ENCODE measurements at places on chromosomes 1 and 21.

DNA sequence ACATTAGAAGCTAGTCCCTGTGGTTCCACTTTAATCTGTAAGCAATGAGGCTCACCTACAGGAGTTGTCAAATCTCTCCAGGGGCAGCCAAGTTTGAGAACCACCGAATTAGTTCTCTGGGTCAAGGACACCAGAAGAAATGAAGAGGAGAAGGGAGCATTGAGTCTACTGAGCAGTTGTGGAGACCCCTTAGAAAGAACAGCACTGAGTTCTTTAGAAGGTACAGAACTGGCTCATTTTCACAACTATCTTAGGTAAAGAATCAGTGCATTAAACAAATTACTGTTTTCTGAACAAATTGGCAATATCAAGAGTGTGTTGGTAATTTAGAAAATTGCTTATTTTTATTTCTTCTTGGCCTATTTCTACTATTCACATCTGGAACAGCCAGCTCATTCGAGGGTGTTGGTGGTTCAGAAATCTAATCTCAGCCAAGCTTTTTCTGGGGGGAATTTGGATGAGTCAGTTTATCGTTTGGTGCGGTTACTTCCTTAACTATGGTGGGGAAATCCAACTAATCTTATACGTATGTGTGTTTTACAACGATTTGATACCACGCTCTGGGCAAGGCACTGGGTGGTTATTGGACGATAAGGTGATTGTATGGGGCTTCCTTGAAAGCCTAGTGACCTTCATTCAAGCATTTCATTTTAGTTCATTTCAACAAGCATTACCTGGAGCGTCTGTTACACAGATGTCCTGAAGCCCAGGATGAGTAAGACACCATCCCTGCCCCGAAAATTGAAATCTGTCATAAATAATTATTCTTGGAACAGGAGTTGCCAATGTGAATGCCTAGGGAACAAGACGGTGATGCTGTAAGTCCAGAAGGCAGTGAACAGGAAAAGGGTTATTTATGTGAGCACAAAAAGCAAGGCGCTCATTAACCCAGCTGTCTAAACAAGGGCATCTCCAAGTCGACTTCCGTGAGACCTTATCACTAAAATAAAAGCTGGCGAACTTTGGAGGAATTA lies 52.0 kb upstream of the TMPRSS2 start:
- no peak for DNase-seq

DNA sequence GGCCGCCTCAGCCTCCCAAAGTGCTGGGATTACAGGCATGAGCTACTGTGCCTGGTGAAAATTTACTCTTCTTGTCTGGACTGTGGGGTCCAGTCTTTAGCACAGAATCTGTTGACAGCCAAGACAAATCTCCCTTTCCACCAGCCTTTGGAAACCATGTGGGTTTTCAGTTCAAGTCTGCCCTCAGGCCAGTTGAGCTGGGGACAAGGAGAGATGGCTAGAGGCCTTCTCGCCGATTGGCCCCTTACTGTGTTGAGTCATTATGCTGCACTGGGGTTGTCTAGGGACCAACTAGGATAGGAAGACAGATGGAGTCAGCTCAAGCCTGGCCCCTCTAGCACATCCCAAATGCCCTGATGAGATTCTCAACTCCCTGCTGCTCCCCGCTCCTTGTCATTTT lies 8.6 kb upstream of the NKAIN1 start:
- DNase-seq: no peak

DNA sequence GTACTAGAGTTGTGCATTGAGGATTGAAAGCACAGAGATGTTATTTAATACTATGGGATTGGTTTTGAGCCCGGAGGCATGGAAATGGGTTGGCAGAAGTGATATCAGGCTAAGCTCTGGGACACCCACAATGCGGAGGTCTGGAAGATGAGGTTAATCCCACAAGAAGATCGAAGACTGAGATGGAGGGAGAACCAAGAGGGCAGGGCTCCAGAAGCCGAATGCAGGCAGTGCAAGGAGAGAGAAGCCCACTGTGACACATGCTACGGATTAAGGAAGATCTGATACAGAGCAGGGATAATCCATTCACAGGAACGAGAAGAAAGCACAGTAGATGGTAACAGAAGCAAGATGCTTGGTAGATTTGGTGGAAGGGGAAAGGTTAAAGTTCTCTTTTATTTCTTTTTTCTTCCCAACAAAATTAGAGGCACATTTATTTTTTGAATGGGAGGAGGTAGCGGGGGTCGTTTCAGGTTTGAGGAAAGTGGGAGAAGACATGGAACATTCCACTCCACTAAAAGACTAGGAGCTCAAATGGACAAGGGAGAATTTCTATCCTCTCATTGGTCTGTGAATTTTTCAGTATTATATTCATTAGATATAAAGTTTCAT lies 113.2 kb downstream of the NCAM2 start:
- no peak for DNase-seq

DNA sequence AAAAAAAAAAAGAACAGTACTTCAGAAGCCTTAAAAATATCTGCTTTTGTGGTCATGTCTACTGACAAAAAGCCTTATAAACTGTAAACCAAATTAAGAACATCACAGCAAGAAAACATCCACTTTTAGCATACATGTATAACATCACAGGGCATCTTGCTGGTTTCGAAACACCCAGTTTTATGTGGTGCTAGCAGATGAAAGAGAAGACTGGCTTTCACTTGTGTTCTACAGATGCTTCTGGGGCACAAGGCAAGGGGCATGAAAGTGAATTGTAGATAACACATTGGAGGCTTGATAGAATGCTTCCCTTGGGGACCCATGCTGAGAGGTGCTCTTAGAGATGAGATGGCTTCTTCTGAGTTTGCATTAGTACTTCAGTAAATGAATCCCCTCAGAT lies 543.7 kb upstream of the PKN2 start:
- no peak for DNase-seq

DNA sequence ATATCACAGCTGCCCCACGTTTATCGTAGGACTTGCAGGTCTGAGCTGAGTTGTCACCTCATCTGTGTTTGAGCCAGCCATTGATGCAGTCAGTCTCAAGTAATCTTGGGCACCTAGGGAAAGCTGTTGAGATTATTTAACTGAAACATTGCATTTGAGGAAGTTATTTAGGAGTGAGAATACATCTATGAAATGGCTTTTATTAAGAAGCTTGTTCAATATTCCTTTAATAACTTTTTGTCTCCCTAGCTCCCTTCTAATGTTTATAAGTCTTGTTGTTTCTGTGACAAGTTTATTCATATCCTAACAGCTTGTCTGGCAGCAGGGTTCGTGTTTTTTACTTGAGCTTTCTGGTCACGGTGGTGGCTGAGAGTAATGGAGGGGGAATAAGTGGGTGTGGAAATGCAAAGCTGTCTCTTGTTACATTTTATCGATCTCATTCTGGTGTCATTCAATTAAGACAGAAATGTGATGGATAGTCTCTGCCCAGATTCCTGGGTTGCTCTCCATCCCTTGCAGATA lies 555.9 kb downstream of the USP25 start:
- DNase-seq: no peak
